ENCODE measurements at places on chromosomes 3 and 15. TPM values are rescaled to one million over a fixed set of nuclear protein-coding genes. Genes with fewer than 3 reads are reported as not detected.

The ZNF502 gene
- 3.9 TPM for total RNA-seq

The KBTBD13 gene
- not detected for total RNA-seq

The FBXW12 gene
- total RNA-seq, result not detected

The TRH gene
- not detected for total RNA-seq

The TMCO5A gene
- total RNA-seq, result not detected

The IQCF5 gene
- not detected for total RNA-seq

The CCDC13 gene
- 0.23 TPM for total RNA-seq

The FSIP1 gene
- total RNA-seq, result 0.98 TPM

The HIGD2B gene
- total RNA-seq, result not detected

The SHC4 gene
- 4.1 TPM for total RNA-seq

The GXYLT2 gene
- total RNA-seq, result 49.7 TPM

The TMEM266 gene
- total RNA-seq, result 0.82 TPM
